SK-N-SH (cell line): ENCODE measurements at places on chromosomes 4 and X.

GRCh38 chrX:64093761-64094160 is 111.7 kb downstream of the AMER1 start:
- peak; percentile 5 for DNase-seq

DNA sequence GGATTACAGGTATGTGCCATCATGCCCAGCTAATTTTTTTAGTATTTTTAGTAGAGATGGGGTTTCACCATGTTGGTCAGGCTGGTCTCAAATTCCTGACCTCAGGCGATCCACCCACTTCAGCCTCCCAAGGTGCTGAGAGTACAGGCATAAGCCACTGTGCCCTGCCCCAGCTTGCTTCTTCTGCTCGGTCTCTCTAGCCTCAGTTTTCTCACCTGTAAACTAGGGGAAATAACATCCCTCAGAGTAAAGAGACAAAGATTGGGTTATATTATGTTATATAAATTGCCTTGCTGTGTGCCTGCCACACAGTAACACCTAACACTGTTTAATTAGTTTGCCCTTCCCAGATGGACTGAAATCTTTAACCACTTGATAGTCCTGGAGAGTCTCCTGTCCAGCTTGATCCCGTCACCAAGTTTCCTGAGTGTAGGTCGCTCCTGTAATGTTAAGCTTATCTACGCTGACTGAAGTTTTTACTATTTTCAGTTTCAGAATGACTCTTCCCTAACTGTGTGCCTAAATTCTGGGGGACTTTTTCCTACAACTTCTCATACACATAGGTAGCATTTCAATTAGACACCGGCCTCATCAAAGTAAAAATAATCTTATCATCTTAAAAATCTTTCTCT is 412.7 kb upstream of the TENM3 start:
- no peak for DNase-seq

GRCh38 chr4:24278693-24279092 is 305.7 kb downstream of the DHX15 start:
- DNase-seq: no peak

GRCh38 chr4:7582313-7583097 is 147.8 kb upstream of the PSAPL1 start:
- DNase-seq: no peak

- no peak for DNase-seq
Measured at GRCh38 chr4:171594293-171594692, 218.9 kb upstream of the GALNTL6 start.

- no peak for DNase-seq
Measured at GRCh38 chr4:99640676-99641075, 17.0 kb downstream of the C4orf54 start.

DNA sequence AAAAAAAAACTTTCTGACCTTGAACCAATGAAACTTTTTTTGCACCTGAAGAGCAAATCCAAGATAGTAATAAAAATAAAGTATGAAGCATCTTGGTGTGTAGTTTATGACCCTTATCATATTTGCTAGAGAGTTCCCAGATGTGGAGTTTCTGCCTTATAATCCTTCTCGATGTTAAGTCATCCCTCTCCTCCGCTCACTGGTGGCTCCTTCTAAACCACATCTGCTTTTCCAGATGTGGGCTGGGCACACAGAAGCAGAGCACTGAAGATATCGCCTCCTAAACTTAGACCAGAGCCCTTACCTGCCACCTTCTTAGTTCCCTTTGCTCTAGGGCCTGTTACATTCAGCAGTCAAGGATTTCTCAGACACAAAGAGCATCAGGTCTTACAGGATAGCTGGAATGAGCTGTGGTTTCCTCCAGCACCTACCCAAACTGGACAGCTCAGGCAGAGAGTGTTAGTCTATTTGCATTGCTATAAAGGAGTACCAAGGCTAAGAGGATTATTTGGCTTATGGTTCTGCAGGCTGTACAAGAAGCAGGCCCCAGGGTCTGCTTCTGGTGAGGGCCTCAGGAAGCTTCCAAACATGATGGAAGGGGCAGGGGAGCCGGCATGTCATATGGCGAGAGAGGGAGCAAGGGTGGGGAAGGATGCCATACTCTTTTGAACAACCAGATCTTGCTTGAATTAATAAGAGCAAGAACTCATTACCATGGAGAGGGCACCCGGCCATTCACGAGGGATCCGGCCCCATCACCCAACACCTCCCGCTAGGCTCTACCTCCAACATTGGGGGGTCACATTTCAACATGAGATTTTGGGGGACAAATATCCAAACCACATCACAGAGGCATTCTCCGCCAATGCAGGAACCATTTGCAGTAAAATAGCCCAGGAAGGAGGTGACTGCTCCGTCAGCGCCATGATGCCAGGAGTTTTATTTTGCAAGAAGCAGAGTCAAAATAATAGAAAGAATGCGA is 75.6 kb upstream of the HELT start:
- no peak for DNase-seq

- no peak for DNase-seq
Measured at GRCh38 chr4:139658185-139658584, 7.4 kb upstream of the MGST2 start.
